ENCODE measurements at places on chromosomes 7 and 10.

GRCh38 chr10:118790058-118790457 lies 35.3 kb upstream of the CACUL1 start:
- DNase-seq, result no peak

- DNase-seq, result no peak
Observed at GRCh38 chr10:3738855-3739350, 46.1 kb downstream of the KLF6 start.

GRCh38 chr10:30671026-30671616 lies 41.6 kb upstream of the LYZL2 start:
- peak; percentile 4 for DNase-seq

DNA sequence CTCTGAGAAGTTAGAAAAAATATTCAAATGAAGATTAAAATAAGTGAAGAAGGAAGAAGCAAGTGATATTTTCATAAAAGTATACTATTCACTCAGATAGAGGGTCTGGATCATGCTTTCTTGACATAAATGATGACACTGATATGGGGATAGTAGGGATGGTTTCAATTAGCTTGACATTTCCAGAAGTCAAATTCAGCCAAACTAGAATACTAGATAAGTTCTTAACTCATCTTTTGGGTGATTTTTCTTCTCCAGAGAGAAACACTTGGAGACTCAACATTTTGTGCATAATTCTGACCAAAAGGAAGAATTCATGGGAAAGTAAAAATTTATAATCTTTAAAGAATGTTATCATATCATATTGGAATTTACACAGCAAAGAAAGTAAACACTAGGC lies 152.0 kb upstream of the LRGUK start:
- DNase-seq, result no peak

DNA sequence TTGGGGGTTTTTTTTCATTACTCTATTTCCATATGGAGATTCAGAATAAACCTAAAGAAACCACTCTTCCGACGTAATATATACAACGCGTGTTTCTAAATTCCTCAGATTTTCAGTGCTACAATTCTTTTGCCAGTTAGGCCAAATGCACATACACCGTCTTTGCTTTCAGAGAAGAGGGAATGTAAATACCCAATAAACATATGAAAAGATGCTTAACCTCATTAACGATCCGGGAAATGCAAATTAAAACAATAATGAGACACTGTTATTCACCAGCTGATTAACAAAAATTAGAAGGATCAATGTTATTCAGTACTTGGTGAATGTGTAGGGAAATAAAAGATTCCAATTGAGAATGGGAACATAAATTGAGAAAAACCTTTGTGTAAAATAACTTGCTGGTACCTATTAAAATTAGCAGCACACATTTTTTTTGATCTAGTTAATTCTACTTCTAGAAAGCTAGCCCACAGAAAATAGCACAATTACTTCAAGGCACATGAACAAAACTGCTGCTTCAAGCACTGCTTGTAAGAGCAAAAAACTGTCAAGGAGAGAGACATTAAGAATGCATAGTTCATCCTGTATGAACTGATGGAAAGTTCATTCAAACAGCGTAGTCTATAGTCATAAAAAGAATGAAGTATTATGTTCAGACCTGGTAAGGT lies 56.7 kb downstream of the FGFR2 start:
- no peak for DNase-seq

DNA sequence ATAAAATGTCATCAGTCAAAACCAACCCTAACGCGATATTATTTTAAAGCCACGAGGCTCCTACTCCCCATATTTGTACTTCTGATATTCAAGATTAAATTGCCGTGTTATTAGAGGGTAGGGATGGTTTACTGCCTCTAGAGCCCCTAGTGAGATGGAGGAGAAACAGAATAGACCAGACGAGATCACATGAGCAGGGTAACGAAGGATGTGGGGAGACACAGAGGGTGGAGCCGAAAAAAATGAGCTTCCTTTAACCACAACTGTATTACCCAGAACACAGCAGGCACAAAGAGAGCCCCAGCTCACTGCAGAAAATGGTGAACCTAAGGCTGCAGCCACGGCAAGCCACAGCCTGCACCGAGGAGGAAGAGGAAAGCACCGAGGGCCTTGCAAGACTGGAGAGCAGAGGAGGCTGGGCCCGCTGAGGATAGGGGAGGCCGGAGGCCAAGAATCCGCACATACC lies 14.3 kb downstream of the ZC3HAV1 start:
- DNase-seq, result peak; percentile 44

GRCh38 chr7:135098391-135098790 lies 49.5 kb upstream of the TMEM140 start:
- no peak for DNase-seq

DNA sequence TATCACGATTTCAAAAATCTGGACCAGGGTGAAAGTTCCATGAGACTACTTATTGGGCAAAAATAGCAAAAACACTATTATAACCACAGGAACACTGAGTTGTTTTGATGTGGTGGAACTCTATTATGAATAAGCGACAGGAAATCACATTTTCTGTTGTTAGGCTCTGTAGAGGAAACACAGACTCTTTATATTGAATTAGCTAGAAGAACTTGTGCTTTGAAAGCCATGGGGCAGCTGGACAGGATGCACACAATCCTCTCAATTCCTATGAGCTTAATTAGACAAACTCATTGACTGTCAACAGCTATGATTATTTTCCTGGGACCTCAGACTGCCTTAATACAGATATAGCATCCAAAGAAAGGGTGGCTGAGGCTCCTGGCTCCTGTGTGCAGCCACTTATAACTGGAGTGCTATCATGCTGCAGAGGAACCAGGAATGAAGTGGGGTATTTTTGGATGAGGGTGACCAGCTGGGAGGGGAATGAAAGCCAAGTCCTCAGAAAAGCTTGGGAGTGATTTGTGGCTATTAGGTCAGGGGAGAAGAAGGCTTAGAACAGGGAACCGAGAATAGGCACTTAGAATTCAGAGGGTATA lies 657.3 kb downstream of the TYW1 start:
- DNase-seq, result no peak

DNA sequence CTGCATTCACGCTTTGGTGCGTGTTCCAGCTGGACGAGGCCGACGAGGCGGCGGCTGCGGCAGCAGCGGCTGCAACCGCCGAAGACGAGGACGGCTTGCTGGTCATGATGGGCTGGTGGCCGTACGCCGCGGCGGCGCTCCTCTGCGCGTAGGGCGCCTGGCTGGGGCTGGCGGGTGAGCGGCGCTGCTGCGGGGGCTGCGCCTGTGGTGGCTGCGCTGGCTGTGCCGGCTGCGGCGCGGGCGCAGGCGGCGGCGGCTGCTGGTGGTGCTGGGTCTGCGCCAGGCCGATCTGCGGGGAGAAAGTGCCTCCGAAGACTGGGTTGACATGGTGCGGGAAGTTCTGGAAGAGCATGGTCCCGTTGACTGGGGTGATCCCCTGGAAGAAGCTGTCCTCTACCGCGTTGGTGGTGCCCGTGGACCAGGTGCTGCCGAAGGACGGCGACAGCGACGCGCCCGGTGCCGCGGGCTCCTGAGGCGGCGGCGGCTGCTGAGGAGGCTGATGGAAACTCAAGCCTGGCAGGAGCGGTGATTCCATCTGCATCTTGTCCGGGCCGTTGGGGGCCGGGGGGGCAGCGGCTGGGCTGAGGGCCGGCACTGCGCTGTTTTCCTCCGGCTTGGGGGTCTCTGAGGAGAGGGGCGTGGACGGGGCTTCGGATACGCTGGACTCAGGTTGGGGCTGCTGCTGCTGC lies 51.1 kb downstream of the CPEB3 start:
- DNase-seq, result peak; percentile 32

DNA sequence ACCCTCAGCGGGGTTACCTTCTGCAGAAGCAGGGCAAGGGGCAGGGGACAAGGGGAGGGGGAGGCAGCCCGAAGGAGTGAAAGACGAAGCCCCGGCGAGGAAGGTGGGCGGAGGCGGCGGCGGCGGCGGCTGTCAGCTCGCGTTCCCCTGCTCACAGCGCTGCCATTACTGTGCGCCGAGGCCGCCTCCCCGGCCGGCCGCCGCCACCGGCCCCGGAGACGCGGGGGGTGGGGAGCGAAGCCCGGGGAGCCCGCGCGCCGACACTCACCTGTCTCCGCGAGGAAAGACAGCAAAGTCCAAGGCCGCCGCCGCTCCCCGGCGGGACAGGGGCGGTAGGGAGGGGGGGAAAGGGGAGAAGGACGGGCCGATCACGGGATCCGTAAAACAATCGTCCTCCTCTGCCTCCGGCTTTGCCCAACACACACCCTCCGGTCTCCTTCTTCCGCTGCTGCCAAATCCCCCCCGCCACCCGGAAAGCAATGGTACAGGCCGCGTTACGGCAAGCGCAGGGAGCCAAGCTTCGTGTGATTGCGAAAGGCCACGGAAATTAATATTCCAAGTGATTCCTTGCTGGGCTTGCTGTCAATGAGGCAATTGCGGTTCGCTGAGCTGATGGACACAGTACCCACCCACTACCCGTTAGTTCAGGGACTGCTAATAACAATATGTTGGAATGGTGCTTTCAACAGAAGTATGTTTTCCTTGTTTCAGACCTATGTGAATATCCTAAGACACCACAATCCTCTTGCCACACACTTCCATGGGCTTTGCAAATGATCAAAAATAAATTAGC lies at the start of gene CUL2:
CUL2 (minus strand) TSS at position 180 of the 793 bp plus-strand sequence. CDS start 19,024 bp downstream, outside the sequence.
- peak; percentile 86 for DNase-seq

- DNase-seq, result no peak
Observed at GRCh38 chr7:155913291-155913690, 101.0 kb upstream of the SHH start.

DNA sequence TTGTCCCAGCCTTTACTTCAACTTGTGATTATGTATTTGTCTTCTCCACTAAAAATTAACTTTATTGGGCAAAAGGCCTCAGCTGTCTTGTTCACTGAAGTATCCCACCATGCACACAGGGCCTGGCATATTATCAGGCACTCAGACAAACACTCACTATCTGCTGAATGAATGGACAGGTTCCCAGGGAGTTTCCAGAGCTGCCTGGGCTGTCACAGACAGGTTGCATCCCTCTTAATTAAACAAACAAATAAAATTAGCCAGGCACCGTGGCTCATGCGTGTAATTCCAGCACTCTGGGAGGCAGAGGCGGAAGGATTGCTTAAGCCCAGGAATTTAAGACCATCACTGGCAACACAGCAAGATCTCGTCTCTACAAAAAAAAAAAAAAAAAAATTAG lies 1.5 kb upstream of the TSPAN14 start:
- no peak for DNase-seq

DNA sequence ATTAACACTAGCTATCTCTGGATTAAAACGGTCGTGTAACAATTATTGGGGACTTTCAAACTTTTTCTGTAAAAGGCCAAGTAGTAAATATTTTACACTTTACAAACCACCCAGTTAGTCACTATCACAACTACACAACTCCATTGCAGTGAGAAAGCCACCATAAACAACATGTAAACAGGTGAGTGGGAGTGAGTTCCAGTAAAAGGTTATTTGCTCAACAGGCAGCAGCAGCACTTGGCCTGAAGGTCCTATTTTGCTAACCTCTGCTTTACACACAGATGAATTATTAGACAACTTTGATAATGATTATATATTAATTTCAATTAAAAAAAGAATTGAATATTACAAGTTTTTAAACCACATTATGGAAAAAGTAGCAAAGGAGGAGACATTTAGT lies 15.8 kb upstream of the AGMO start:
- no peak for DNase-seq

- peak; percentile 42 for DNase-seq
Observed at GRCh38 chr7:100407285-100408180, 21.0 kb downstream of the ZCWPW1 start.

DNA sequence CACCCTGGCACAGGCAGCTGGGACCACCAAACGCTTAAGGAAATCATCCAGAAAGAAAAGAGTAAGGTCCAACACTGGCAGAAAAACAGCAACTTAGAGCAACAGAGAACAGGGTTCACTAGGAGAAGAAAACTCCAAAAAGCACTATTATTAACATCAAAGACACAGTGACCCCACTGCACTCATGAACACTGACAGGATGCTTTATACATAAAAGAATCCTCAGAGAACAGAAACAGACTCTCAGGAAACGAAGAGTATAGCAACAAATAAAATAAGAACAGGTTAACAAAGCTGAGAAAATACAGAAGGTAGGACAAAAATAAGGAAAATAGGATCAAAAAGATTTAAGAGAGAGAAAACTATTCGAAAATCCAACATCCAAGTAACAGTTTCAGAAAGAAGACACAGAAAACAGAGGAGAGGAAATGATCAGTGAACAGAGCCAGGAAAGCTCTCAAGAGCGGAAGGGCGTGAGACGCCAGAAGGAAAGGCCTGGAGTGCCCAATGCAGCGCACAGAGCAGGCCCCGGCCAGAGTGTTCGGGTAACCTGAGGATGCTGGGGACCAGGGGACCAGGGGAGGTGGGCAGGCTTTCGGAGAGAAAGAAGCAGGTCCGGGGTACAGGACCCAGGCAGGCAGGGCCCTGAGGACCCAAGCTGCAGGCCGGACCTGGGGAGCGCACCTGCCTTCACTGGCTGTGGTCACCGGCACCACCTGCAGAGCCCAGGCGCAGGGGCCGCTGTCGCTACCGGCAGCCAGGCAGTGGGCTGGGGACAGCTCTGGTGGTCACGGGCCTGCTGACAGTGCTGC lies 258.2 kb downstream of the MAD1L1 start:
- DNase-seq, result no peak

GRCh38 chr10:73859784-73860491 lies 14.4 kb downstream of the CAMK2G start:
- DNase-seq, result no peak

- DNase-seq, result no peak
Observed at GRCh38 chr10:79112881-79113431, 44.2 kb downstream of the ZMIZ1 start.

GRCh38 chr7:146223851-146224250 lies 107.2 kb downstream of the CNTNAP2 start:
- DNase-seq, result no peak

- no peak for DNase-seq
Observed at GRCh38 chr7:76008156-76008687, 13.8 kb upstream of the TMEM120A start.

- no peak for DNase-seq
Observed at GRCh38 chr7:16347827-16348192, 73.5 kb downstream of the CRPPA start.

- no peak for DNase-seq
Observed at GRCh38 chr10:73591935-73592699, 975 bp upstream of the USP54 start.

GRCh38 chr10:132913559-132914115 lies 28.7 kb downstream of the CFAP46 start:
- DNase-seq, result no peak

- DNase-seq, result no peak
Observed at GRCh38 chr10:52452600-52453493, 138.8 kb downstream of the DKK1 start.

GRCh38 chr7:122988333-122988732 lies 7.2 kb downstream of the TAS2R16 start:
- DNase-seq, result no peak

GRCh38 chr7:133011746-133012145 lies 70.1 kb downstream of the CHCHD3 start:
- DNase-seq, result no peak

Data from stimulated activated CD4-positive, alpha-beta T cell treated with anti-CD3 and anti-CD28 coated beads, Interleukin-2, amount 100 ng/mL, for 4 hours (primary cell).